ENCODE measurements at places on chromosomes 1 and 21. TPM values are rescaled to one million over a fixed set of nuclear protein-coding genes. Genes with fewer than 3 reads are reported as not detected.

The BARHL2 gene
- total RNA-seq, result not detected

The SERINC2 gene
- 0.31 TPM for total RNA-seq

The SERPINC1 gene
- total RNA-seq, result not detected

DNA sequence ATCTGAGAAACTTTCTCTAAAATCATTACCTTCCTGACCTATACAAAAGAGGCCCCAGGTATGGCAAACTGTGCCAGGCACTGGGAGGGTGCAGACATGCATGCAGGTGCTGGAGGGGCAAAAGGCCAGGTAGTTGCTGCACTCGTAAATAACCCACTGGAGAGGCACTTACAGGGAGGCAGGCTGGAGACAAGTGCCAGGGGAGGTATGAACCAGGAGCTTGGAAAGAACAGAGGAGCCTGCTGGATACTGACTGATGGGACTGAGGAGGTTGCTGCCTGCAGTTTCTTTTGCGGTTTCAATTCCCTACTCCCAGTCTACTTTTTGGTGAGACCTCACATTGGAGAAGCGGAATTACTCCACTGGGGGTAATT, 113.9 kb downstream of the DSCAM start:
- DNase-seq, result no peak
- no peaks in the 10 kb centered on the region for H3K4me1 ChIP-seq
- no peak overlapping the region for H3K27ac ChIP-seq
- H3K36me3 ChIP-seq, result no peaks in the 10 kb centered on the region
- H3K27me3 ChIP-seq, result no peaks in the 10 kb centered on the region
- no peak overlapping the region for H3K4me3 ChIP-seq

DNA sequence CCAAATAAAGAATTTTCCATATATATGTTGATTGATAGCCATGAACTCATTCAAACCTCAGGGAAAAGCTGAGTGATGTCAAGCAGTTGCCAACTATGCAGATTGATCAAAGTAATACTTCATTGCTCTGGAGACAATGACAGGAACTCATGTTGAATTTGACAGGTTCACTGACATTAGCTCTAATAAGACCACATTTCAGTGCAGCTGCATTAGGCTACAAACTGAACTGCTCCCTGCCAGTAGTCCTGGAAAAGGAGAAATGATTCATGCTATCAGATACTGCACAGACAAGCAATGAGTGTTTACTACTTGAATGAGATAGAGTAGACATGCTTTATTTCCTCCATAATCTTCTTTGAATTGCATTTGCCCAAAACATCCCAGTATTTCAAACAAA, 948.4 kb downstream of the MRPL39 start:
- no peaks in the 10 kb centered on the region for H3K36me3 ChIP-seq
- H3K4me1 ChIP-seq, result no peaks in the 10 kb centered on the region

The HAO2 gene
- total RNA-seq, result not detected

The RGSL1 gene
- total RNA-seq, result not detected

The CA6 gene
- total RNA-seq, result 1.4 TPM

The SNAP47 gene
- total RNA-seq, result 27.0 TPM

DNA sequence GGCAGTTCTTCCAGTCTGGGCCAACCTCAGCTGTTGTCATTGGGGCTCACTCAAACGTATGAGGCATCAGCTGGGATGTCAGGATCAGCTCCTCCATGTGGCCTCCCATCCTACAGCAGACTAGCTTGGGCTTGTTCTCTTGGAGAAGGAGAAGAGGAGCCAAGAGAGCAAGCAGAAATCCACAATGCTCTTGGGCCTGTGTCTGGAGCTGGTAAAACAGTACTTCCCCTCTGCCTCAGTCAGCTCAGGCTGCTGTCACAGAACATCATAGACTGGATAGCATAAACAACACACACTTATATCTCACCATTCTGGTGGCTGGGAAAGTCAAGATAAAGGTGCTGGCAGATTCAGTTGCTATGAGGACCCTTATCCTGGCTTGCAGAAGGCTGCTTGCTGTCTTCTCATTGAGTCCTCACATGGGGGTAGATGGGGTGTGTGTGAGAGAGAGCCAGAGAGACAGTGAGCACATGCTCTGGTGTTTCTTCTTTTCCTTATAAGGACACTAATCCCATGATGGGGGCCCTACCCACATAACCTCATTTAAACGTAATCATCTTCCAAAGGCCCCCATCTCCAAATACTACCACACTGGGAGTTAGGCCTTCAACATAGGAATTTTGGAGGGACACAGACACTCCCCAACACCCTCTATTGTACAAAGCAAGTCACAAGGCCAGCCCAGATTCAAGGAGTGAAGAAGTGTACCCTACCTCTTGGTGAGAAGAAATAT, 16.3 kb upstream of the DNAJC6 start:
- H3K27ac ChIP-seq, result peak overlapping the region; percentile 51
- no peaks in the 10 kb centered on the region for H3K27me3 ChIP-seq
- DNase-seq, result no peak
